Effector memory CD4-positive, alpha-beta T cell (primary cell): ENCODE measurements at places on chromosomes 11 and 22.

- DNase-seq: no peak
Observed at GRCh38 chr11:131274233-131274632, 96.2 kb upstream of the NTM start.

DNA sequence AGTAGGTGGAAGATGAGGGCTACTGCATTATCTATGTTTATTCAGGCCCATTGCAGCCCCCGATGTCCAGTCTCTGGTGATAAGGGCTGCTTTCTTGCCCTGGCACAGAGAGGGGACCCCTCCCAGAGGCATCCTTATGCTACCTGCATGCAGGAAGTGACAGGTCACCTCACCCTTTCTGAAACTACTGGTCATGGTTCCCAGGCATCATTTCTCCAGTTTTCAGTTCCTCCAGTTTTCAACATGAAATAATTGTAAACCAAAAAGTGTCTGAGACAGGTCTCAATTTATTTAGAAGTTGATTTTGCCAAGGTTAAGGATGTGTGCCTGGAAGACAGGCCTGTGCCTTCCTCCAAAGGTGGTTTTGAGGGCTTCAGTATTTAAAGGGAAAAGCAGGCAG is 57.0 kb downstream of the CTTN start:
- DNase-seq: no peak

DNA sequence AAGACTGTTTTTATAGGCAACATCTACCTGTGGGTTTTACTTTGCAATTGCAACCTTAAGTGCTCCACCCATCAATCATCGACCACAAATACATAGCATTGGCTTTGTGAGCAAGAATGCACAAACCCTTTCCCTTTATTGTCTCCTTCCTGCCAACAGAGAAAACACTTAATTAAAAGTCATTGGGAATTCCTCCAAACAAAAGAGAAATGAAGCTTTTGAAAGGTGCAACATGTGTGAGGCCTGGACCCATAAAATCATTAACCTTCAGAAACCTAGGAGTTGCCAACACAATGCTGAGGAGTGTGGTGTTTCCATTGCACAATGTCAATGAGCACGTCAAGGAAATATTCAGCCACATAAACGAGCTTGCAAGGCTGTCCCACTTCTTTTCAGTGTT is 223.2 kb downstream of the BLID start:
- DNase-seq: no peak

- no peak for DNase-seq
Observed at GRCh38 chr11:73411031-73411430, 34.8 kb downstream of the RELT start.

DNA sequence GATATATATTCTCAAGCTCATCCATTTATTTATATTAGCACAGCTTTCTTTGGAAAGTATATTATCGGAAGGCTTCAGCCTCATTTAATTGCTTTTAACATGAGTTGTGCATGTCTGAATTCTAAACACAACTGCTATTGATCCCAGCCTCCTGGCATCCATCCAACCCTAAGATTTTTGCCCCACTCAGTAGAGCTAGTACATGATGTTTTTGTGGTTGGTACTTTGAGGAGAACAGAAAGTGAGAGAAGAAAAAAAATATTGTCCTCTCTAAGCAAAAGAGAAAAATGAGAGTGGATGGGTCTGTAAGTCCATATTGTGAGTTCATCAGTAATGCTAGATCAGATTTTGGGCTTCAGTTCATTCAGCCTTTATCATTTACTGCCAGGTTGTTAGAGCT is 198.7 kb downstream of the DDX10 start:
- DNase-seq: no peak

DNA sequence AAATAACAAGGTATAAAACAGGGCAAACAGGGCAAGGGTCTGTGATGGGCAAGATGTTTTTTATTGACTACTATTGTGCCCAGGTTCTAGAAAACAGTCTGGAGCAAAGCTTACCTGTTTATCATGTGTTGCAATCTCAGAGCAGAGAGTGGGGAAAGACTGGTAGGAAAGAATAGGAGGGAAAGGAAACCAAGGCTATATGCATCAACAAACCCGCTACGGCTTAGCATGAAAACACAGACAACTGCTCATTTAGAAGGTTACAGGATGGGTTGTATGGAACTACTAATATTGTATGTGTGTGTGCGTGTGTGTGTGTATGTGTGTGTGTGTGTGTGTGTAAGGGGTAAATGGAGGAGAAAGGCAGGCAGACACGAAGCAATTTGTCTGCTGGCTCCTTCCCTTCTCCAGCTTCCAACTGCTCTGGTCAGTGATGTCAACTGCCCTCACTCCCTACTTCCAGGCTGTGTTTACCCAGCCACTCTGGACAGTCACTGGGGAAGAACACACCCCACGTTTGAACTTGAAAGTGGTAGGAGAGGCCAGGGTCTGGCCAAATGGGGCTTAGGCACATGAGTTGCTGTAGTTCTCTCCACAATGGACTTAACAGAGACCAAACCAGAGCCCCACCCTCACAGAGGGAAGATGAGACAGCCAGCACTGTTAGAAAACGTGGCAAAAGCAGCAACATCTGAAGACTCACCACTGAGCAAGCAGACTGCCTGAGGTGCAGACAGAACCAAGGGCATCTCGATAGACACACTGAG is 47.0 kb downstream of the GAB2 start:
- DNase-seq: no peak

DNA sequence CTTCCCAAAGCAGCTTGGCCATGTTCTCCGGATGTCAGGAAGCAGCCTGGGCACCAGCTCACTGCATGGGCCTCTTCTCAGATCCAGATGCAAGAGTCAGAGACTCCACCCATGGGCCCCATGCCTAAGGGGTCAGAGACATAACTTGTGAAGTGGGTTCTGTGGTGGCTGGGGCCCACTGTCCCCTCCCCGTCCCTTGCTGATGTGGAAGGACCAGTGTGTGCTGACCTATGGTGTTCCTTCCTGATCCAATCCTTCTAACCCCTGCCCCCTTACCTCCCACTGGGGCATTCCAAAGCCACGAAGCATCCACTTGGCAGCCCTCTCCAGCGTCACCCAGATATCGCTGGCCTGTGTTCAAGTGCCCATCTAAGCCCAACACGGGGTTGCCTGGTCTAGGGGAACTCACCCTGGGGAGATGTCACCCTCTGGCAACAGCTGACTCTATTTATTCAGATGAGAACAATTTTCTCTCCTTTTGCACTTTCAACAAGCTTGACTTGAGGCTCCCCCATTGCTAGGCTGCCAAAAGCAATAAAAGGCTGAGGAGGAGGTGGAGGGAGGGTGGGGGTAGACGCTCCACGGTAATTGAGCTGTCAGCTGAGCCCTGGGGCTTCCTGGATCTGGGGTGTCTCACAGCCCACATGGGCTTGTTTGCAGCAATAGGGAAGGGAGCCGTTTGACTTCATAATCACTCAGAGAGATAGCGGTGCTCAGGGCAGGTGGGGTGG is 158.5 kb downstream of the ADAMTS15 start:
- DNase-seq: no peak

DNA sequence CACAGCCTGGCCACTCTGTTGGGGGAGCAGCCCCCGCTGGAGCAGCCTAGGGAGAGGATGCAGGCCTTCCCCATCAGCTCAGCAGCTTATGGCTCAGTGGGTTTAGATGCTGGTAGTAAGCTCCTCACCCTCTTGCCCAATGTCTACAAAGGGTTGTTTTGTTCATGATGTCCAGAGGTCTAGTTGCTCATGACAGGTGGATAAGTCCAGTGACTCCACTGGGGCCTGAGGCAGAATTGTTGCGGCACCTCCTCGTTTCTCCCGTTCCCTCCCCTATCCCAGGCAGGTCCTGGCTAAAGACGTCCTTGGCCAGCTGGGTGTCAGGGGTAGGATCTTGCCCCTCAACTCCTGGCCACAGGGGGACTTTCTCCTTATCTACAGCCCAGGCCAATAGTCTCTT is 233.5 kb upstream of the B3GAT1 start:
- no peak for DNase-seq

DNA sequence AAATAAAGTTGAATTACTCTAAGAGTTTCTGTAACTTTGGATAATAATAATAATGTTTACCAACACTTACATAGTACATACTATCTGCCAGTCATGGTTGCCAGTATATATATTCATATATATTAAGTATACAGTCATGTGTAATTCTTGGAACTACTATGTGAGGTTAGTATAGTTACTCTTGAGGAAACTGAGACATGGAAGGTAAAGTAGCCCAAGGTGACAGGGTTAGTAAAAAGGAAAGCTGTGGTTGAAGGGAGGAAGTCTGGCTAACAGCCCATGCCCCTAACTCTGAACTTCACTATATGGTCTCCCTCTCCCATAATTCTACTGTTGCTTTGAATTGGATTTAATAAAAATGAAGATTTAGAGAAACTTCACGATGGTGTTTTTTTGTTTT is 24.9 kb downstream of the FDX1 start:
- DNase-seq: no peak

DNA sequence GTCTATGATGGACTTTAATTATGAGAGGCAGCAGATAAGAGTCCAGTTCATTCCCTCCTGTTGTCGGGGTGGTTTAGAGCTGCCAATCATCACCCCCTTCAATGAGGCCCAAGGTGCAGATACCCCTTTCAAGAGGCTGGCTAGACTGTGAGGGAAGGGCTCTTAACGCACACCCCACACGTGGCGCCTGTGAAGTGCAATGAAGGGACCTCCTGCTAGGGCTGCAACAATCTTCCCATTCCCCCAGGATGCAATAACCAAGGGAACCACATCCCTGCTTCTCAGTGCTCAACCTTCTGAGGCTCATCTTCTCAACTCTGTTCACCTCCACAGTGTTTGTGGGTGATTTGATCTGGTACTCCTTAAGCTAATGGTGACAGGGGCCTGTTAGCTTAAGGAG is 19.0 kb downstream of the TENM4 start:
- no peak for DNase-seq

GRCh38 chr22:17232406-17232805 is 13.2 kb upstream of the ADA2 start:
- DNase-seq: no peak

DNA sequence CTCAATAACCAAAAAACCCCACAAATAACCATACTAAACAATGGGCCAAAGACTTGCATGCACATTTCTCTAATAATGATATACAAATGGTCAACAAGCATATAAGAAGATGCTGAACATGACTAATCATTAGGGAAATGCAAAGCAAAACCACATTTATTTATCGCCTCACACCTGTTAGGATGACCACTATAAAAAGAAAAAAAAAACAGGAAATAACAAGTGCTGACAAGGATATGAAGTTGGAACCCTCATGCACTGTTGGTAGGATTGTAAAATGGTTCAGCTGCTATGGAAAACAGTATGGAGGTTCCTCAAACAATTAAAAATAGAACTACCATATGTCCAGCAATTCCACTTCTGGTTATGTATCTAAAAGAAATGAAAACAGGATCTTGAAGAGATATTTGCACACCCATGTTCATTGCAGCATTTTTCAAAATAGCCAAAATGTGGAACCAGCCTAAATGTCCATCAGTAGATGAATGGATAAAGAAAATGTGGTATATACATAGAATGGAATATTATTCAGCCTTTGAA is 66.2 kb downstream of the AMBRA1 start:
- DNase-seq: no peak

DNA sequence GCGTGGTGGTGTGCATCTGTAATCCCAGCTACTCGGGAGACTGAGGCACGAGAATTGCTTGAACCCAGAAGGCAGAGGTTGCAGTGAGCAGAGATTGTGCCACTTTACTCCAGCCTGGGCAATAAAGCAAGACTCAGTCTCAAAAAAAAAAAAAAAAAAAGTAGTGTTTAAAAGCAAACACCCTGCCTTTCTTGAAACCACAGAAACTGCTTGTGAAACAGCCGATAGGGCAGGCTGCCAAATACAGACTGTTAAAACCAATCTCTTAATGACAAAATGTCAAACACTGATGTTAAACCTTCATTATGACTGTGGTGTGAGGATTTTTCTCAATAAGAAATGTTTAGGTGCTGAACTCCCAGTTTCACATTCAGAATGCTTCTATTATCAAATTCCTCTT is 27.3 kb downstream of the MARK2 start:
- DNase-seq: peak; percentile 44

- DNase-seq: no peak
Observed at GRCh38 chr11:35363246-35363801, 56.0 kb downstream of the SLC1A2 start.

GRCh38 chr11:107593951-107594350 is 3.0 kb downstream of the ELMOD1 start:
- DNase-seq: no peak

- DNase-seq: no peak
Observed at GRCh38 chr11:71311928-71312510, 59.6 kb upstream of the SHANK2 start.

- DNase-seq: no peak
Observed at GRCh38 chr22:20015971-20016733, 471 bp downstream of the ARVCF start.

DNA sequence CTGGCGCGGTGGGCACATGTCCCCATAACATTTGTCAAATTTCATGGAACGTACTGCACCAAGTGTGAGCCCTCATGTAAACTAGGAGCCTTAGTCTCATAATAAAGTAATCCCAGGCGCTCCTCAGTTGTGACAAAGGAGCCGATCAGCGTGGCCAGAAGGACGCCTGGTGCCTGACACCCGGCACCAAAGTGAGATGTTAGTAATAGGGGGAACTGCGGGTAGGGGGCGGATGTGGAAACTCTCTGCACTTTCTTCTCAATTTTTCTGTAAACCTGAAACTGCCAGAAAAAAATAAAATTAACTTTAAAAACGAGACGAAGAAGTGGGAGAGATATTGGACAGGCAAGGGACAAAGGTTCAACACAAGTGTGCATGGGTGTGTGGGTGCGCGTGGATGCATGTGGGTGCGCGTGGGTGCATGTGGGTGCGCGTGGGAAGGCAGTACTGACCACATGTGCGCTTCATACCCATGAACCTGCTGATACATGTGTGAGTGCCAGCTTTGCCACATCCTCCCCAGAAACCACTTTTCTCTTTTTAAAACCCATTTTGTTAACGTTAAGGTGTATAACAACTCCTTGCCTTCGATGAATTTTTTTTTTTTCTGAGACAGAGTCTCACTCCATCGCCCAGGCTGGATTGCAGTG is 55.4 kb upstream of the LINC01488 start:
- no peak for DNase-seq

DNA sequence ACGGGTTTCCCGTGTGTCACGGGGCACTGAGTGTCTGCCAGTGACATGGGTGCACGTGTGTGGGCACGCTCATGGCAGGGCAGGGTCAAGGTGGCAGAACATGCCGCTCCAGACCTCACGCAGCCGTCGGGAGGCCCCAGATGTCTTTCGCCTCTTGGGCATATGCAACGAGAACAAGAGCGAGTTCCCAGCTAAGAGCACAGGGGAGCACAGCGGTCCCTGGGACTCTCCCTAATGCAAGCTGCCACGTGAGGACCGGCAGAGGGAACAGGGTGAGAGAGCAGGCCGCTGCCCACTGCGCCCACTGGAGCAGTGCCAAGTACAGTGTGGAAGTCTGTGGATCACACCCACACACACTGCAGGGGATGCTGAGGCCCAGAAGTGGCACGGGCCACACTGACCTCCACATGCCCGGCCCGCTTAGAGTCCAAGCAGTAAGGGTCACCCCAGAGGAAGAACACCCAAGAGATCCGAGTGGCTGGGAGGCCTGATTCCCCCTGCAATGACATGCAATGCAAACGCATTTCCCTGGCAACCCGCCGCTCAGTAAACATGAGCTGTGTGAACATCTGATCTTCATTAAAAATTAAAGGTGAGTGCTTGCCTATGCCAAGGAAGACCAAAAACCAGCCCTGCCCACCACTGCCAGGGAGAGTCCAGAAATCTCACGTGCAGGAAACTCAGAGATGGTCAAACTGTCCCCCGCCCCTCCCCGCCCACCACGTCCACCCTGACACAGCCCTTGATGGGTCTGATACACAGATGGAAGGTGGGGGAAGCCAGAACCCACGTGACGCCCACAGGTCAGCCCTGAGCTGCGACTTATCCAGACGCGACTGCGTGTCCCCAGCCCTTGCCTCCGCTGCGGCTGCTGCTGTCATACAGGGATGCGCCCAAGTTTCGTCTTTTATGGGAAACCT is 11.7 kb downstream of the CERK start:
- no peak for DNase-seq
